ENCODE measurements at places on chromosomes 5 and 9.
A peak's percentile ranks its signal among the peaks of the same experiment; 100 is the strongest.

DNA sequence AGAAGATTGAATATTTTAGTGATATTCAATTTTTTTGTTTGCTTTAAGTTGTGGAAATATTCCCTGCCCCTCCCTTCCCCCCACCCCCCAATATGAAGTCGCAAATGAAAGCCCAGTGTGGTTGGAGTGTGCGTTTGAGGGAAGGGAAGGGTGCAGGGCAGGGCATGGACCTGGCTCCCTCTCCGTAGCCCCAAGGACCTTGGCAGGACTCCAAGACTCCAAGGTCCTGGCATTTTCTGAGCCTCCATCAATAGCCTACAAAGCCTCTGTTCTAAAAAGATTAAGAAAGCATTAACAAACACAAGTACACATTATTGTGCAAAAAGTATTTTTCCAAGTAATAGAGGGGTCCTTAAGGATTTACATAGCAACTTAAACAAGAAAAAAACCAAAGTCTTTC is 38.8 kb upstream of the PTPN3 start:
- DNase-seq: no peak

DNA sequence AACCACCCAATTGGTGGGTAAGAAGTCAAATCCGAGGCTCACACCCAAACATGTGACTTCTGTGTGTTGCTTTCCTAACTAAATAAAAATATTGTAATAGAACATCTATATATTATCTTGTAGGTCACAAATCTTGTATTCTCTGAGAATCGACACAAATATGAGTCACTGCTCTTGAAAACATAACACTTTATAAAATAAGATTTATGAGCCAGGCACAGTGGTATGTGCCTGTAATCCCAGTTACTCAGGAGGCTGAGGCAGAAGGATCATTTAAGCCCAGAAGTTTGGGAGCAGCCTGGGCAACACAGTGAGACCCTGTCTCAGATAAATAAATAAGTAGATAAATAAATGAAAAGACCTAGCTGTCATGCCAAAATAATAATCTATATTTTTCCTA is 624.1 kb downstream of the ANXA1 start:
- no peak for DNase-seq

DNA sequence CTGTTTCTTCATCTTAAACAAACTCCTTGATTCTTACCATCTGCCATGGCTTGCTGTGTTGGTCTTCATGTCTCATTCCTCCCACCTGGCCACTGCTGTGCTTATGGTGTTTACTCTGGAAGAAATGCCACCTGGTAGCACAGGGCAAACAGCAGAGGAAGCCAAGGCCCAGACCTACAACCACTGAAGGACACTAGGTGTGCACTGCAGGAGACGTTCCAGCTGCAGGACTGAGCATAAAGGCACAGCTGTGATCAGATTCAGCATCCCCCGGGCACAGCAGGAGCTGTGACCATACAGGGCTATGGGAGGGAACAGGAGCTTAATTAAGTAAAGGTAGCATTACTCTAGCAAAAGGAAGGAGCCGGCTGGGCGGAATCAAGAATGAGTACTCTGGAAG is 12.6 kb upstream of the GNAQ start:
- DNase-seq: no peak

DNA sequence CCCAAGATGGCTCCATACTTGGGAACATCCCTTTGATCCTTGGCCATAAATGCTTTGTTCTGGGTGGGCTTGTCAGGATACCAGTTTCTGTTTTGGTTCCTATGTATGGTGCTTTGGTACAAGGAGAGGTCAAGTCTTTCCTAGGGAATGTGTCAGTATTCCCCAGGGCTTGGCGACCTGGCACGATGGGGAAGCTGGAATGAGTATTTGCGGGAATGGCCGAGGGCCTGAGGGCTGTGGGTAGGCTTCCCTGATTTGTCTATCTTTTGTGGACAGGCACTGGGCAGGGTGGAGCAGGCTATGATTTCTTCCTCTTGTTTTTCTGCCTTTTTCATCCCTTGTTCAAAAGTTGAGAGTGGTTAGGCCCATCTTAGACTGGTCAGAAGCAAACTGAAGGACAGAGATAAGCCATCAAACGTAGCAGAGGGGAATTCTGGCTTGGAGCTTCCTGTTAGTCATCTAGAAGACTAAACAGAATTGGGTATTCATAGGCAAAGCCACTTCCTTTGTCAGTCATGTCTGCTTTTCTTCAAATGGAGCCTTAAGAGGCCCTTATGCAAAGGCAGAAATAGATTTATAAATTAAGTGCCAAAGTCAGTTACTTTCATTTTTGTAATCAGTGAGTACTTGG is 13.7 kb downstream of the DOCK2 start:
- DNase-seq: peak; percentile 72

- no peak for DNase-seq
Measured at GRCh38 chr9:110825950-110826349, 157.4 kb downstream of the MUSK start.

- DNase-seq: no peak
Measured at GRCh38 chr5:1788828-1789227, 10.8 kb downstream of the MRPL36 start.
